ENCODE measurements at places on chromosomes 16 and 17.

DNA sequence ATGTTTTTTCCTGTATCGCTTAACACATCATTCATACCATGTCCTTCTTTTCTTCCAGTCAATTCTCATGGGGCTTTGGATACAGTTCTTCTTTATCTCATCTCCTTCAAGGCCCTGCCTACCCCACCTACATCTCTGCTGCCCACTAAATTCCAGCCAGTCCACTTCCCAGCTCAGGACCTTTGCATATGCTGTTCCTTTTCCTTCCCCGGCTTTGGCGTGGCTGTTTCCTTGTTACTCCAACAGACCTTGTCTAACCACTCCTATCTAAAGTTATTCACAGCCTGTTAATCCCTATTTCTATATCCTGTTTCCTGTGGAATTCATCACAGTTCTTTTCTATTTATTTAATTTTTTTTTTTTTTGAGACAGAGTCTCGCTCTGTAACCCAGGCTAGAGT lies 6.6 kb upstream of the STAT3 start:
- DNase-seq: no peak

DNA sequence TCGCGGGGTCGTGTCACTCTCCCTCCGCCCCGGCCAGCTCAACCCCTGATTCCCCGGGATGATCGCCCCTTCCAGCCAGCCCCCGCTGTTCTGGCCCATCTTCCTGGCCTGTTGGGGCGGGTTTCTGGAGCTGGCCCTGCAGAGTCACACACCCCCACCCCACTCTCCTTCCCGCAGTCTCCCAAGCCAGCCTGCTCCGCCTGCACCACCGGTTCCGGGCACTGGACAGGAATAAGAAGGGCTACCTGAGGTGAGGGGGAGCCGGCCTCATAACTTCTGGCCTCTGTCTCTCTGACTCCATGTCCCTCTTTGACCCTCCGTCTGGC lies 621 bp downstream of the CHP2 start:
- no peak for DNase-seq

DNA sequence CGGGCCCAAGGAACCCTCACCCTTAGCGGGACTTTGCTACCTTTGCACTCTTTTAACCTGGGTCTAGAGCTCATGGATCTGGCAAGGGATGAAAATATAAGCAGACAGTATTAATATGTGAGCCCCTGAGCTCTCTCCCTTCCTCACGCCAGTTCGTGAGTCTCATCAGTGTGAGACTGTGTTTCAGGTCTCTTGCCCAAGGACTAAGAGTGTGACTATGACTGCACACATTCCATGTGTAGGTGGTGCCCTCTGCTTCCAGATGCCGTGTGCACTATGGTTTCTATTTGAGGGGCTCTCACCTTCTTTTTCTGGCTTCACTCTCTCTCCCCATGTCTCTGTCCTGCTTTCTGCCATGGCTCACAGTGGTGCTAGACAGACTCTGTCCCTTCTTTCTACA lies 40.5 kb downstream of the DHRS7B start:
- DNase-seq: no peak

DNA sequence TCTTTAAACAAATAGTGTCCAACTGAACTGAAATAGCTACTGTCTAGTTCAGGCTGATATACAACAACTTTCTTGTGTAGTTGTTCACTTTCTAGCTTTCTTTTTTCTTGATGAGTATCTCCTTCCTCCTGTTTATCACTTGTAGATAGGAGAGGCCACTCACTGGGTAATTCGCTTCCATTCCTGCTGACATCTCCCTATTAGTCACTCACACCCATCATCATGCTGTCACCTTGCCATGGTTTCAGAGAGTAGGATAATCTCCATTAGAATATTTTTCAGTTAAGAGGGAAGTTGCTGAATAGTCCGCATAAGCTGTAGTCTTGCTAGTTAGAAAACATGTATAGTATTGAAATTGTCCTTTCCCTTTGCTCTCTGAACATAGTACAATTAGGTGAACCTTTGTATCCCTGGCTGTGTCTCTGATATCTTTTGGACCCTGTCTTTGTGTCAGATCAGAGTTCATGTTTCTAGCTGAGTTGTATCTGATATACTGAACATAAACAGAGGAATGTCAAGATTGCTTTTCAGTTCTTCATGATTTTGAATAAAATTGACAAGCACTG lies 64.4 kb upstream of the RASL10B start:
- DNase-seq: no peak

- DNase-seq: no peak
Measured at GRCh38 chr17:80616705-80617104, 72.1 kb downstream of the RPTOR start.

GRCh38 chr17:32988481-32989101 lies 3.1 kb upstream of the SPACA3 start:
- DNase-seq: no peak

DNA sequence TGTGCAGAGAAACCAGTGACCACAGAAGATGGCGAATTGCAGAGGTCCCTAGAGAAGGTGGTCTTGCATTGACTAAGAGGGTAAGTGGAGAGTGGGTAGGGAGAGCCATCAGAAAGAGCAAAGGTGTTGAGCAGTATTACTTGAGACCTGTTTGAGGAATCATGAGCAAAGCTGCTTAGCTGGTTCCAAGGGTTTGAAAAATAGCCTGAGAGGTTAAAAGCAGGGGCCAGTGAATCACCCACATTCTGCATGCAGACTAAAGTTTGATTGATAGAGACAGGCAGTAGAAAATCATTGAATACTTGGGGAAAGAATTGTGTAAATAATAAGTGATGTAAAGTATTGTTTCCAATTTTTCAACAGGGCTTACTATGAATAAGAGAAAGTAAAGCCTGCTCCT lies 34.0 kb upstream of the KCNJ16 start:
- peak; percentile 37 for DNase-seq

GRCh38 chr17:72906306-72906705 lies 186.2 kb downstream of the SLC39A11 start:
- DNase-seq: no peak

DNA sequence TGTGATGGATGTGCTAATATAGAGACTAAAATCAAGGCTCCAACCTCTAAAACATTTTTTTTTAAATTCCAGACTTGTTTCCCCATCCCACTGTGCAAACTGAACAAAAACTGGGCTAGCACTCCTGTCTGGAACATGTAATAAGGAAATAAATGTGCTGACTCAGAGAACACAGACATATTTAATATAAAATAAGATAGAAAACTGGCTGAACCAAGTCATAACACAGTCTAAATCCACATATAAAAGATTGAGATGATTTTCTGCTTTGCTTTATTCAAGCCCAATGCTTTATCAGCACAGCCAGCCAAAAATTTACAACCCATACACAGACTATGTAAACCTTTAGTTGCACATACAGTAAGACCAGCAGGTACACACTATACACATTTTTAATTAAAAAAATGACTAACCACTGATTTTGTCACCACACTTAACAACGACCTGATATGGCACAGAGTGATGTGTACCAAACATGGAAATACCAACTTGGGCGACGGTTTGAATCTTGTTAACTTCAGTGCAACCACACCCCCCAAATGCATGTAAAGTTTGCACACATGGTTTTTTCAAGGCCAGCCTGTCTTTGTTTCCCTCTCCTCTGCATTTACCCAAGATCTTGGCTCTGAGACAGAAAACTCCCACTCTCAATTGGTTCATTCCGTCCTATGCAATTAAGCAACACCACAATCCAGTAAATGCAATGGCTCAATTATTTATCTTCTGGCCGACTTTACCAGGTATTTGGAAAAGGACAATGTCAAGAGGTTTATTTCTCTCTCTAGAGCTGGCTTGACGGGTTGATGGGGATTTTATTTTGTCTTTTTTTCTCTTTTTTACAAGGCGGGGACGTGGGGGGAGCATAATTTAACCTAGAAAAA lies 1.2 kb downstream of the STAT3 start:
- DNase-seq: peak; percentile 22

- DNase-seq: no peak
Measured at GRCh38 chr16:1941162-1942046, 1.6 kb downstream of the MSRB1 start.

DNA sequence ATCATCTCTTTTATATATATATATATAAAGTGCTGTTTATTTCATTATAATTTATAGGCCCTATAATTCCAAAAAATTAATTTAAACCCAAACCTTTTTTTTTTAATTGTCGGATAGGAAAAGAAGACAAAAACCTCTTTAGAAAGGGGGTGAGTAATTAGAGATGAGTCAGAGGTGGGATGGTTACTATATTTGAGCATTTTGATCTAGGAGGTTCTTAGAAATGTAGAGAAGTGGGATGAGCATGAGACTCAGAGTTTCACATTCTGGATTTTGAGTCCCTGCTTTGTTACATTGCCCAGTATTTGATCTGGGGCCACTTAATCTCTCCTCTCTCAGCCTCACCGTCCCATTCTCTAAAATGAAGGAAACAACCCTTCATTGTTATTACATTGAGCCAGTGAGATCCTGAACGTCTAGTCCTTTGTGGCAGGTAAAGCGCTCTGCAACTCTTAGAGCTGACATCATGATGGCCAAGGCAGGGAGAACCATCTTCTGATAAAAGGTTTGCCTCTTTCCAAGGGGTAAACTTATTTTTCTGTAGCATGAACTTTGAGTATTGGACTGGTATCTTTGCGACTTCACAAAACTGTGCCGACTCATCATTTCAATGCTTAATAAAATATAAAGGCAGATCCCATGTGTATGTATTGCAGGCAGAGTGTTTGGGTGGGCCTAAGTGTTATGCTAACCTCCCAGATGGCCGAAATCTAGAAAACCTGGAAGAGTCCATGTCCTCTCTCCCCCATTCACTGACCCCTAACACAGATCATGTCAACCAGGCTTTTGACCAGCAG lies 21.3 kb downstream of the HS3ST3B1 start:
- peak; percentile 38 for DNase-seq

- DNase-seq: peak; percentile 83
Measured at GRCh38 chr16:86994651-86995171, 322.5 kb downstream of the C16orf95 start.

- DNase-seq: peak; percentile 74
Measured at GRCh38 chr17:81599719-81600486, 37.0 kb downstream of the NPLOC4 start.

DNA sequence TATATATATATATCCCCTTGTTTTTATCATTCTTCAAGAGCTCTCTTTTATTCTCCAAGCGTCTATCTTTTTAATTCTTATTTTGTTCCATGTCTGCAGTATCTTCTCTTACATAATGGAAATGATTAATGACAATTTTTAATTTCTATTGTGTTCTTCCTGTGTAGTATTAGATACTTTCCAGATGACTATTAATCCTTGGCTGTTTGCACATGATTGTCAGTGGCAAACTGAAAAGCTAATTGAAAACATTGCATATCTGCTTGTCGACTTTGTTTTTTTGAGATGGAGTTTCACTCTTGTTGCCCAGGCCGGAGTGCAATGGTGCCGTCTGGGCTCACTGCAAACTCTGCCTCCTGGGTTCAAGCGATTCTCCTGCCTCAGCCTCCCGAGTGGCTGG lies 124.7 kb downstream of the BCAS3 start:
- DNase-seq: no peak
